ENCODE measurements at places on chromosomes 2 and 18.

- DNase-seq, result no peak
Measured at GRCh38 chr2:160925956-160926355, 234.3 kb upstream of the TANK start.

- DNase-seq, result no peak
Measured at GRCh38 chr2:56132138-56132537, 51.7 kb upstream of the CCDC85A start.

DNA sequence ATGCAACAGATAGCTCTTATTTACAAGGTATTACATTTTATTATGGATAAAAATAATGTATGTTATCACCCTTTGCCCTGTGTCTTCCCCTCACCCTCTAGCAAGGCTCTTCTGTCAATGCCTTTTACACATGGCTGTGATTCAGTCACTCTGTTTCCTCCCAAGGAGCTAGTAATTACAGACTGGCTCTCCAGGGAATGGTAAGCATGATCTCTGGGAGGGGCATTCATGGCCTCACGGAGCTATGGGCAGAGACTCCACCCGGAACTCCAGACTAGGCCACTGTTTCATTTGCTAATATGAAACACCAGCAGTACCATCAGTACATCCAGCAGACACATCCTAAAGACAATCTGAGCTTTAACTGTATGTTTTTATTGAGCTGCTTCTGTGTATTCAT is 410.9 kb upstream of the CYRIA start:
- DNase-seq, result no peak

DNA sequence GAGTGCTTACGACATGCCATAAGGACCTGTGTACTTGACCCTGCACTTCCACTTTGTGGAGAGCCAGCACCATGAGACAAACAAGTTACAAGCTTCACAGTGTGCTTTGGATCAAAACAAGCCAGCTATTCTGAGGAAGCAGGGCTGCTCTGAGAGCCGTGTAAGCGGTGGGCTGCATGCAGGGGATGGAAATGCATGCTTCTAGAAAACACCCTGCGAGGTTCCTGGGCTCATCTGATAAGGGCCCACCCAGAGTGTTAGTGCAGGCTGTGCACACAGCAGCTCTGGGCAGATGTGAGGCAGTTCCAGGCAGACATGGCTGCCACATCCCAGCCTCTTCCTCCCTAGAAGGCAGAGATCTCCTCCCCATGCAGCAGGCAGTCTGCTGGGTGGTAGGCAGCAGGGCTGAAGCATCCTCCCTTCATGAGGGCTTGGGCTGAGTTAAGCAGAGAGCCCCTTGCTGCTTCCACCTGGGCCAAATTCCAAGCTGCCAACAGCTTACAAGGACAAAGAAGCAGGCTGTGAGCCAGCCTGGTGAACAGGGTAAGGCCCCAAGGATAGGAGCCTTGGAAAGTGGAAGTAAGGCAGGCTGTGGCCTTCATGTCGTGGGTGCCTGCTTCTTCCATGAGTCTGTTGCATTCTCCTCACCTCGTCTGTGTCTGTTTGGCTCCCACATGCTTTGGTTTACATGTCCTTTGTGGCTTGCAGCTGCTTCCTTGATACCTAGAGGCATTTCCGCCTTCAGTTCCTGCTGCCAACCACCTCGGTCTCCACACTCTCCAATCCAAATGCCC is 7.7 kb downstream of the PSD4 start:
- DNase-seq, result no peak
